Stimulated activated CD4-positive, alpha-beta T cell treated with anti-CD3 and anti-CD28 coated beads, Interleukin-12 subunit alpha, Interleukin-12 subunit beta, amount 100 ng/mL, for 48 hours (primary cell): ENCODE measurements at places on chromosomes 12 and 14.
A peak's percentile ranks its signal among the peaks of the same experiment; 100 is the strongest.

DNA sequence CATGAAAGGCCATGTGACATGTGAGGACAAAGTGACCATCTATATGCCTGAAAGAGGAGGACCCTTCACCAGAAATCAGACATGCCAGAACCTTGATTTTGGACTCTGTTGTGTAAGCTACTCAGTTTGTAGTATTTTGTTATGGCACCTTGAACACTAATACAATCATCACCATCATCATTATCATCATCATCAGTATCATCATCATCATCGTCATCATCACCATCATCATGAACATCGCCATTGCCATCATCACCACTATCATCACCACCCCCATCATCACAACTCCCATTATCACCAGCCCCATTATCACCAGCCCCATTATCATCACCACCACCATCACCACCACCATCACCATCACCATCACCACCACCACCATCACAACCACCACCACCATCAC, 15.9 kb downstream of the ISCU start:
- DNase-seq, result no peak

DNA sequence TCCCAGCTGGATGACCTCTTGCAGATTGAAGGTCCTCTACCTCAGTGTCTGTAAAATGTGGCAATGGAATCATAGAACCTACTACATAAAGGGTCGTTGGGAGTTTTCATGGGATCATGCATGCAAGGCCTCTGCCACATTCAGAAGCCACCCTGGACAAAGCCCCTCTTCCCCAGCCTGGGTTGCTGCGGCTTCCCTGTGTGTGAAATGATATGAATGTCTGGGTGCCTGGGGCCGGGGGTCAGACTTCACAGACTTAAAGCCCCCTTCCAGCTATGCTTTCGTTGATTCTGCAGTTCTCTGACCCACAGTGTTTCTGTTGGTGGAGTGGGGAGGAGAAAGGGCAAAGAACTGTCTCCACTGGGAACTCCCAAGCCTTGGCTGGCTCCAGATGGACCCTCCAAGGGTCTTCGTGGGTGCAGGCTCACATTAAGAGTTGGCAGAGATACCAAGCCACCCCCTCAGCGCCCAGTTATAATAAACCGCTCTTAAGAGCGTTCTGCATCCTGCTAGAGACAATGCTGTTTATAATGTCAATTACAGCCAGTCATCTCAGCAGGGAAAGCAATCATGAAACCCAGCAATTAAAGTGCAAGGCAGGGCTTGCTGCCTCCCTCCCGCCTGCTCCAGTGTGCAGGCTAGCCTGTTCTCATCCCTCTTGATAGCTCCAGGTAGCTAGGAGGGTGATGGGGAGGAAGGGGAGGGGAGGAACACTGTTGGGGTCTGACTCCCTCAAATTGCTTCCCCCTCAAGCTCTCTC, 210.9 kb upstream of the FKBP4 start:
- no peak for DNase-seq

GRCh38 chr12:53862206-53862605, 76.4 kb upstream of the HOXC13 start:
- DNase-seq, result no peak

DNA sequence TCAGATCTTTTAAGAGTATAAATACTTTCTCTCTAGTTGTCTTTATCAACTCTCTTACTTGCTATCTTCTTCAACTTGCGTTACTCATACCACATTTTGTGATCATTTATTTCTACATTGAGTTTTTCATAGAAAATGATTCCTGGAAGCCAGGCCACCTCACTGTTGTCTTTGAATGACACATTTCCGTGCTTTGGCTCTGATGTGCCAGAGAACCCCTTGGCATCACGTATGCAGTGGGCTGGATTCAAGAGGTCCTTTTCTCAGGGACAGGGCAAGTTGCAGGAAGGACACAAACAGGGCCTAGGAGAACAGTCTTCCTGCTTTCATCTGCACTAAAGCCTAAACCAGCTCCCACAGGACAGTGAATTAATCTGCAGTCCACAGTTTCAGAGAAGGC, 70.3 kb upstream of the PYGL start:
- DNase-seq, result no peak

DNA sequence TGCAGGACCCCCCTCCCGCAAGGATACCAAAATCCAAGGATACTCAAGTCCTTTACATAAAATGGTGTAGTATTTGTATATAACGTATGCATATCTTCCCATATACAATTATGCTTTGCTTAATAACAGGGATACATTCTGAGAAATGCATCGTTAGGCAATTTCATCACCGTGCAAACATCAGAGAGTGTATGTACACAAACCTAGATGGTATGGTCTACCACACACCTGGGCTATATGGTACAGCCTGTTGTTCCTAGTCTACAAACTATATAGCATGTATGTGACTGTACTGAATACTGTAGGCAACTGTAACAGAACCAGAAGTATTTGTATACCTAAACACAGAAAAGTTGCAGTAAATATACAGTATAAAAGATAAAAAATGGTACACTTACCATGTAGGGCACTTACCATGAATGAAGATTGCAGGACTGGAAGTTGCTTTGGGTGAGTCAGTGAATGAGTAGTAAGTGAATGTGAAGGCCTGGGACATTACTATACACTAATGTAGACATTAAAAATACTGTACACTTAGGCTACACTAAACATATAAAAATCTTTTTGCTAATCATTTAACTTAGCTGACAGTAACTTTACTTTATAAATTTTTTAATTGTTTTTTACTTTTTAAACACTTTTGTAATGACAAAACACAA, 141.1 kb downstream of the SLC41A2 start:
- DNase-seq, result no peak

- DNase-seq, result no peak
These were observed 51.4 kb upstream of the TMX1 start for GRCh38 chr14:51188566-51189185.

- DNase-seq, result no peak
These were observed 414.1 kb downstream of the MDGA2 start for GRCh38 chr14:47261350-47261749.

- peak; percentile 27 for DNase-seq
These were observed 11.8 kb upstream of the SYNE2 start for GRCh38 chr14:63840981-63841380.

DNA sequence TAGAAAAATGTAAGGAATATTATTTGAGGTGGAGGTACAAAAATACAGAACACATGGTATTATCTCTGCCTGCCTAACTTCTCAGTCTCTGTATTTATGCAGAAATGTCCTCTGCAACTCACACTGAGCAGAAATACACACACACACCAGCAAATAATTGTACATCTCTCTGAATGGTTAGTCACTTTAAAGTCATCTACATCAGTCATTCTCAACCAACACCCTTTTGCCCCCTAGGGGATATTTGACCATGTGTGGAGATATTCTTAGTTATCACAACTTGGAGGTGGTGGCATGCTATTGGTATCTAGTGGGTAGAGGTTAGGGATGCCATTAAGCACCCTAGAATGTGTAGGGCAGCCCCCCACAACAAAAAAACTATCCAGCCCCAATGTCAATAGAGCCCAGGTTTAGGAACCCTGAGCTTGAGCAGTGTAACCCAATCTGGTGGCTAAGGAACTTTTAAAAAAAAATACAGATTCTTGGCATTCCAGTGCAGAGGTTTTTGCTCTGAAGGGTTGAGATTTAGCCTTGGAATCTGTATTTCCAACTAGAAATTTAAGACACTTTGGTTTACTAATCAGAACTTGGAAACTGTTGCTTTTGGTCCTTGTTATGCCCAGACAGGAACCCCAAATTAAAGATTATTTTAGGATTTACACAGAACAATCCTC, 183.8 kb downstream of the TBX5 start:
- no peak for DNase-seq

DNA sequence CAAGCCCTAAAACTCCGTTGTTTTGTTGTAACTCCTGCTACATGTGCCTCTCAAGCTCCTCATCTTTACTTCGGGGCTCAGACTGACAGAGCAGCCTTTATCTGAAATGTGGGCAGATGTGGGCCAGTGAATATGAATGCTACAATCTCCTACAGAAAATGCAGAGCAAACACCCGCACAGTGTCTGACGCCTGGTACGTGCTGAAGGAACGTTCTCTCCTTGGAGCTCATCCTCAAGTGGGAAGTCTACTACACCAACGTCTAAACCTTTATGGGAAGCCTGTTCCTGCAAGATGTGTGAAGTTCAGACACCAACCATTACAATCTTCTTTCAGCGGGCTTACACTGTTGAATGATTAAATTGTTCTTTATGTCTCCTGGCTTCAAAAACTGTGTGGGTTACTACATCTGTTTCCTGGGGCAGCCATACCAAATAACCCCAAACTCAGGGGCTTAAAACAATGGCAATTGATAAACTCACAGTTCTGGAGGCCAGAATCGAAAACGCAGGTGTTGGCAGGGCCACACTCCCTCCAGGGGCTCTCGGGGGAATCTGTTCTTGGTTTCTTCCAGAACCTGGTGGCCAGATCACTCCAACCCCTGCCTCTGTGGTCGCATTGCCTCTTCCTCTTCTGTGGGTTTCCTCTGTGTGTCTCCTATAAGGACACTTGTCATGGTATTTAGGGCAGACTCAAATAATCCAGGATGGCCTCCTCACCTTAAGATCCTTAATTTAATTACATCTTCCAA, 179.7 kb upstream of the PLXNC1 start:
- DNase-seq, result no peak

DNA sequence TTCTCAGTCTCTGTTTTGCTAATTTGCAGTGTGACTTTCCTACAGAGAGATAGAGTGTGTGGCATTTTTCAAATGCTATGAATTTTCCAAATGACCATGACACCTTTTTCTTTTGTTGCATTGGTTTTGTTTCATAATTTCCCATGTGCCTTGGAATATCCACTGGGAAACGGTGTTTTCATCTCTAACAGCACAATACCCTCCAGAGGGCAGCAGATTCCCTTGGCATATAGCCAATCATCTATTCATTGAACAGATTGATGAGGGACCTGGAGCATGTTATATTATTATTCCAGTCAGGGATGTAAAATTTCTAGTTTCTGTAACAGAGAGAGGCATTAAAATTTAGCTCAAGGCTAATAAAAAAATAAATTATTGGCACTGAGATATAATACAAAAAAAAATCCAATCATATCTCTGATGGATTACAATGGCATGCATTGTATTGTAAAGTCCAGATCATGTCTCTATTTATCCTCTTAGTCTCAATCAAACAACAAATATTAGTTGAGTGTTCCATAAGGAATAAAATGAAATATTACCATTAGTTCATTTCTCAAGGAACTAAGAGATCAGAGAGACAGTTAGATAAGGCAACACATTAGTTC, 29.6 kb upstream of the NTN4 start:
- no peak for DNase-seq

DNA sequence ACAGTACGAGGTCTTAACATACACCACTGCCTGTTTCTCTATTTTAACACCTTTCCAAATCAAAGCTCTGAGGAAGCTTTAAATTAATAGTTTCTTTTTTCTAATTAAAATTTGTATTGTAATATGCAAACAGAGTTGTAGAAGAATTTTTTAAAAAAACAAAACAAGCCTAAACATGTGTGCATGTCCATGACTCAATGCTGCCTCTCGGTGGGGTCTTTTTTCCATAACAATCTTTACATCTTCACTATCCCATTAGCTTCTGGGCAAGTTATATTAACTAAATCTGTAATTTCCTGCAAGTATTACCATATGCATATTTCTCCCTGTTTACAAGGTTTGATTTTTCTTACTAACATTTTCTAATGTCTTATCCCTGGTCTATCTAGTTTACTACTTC, 143.9 kb upstream of the NAV3 start:
- DNase-seq, result no peak

DNA sequence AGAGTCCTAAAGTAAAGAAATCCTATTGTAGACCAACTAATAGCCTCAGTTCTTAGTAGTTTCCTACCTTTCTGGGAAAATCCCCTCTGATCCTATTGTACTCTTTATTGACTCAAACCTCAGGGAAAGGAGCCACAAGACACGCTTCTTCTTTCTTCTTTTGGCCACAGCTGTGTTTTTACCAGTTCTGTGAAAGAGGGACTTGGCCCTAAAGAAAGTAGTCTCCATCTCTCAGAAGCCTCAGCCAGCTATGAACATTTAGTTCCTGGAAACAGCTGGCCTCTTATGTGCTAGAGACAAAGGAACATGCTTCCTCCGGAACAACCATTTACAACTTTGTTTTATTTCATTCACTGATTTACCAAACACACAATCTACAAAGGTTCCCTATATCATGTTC, 66.1 kb upstream of the ARID2 start:
- no peak for DNase-seq

DNA sequence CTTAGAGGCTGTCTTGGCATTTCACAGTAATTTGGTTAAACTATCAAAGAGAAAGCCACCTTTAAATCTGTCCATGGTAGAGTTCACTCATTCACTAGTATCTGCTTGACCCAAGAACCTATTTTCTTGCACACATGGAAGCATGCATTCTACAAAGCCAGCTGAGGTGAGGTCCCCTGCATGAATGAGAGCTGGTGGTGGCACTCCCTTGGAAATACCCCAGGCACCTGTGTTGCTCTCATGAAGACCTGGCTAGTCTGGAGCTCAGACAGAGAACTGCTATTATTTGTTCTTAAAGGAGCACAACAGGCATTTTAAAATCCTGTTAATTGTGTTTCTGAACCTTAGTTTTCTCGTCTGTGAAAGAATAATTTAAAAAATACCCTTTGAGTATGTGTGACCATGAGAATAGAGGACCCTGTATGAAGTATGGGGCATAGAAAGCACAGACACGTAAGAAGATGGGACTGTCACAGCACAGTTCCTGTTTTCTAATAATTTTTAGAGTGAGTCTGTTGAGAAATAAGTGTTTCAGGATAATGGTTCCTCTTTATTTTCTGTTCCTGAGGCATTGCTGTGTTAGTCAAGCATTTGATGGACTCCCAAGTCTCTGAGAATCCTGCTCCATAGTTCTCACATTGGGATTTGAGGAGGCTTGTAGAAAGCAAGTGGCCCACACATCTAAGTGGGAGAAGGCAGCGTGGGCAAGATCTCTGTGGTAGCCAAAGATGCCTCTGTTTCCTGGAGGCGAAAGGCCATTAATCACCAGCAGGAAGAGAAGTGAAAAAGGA, 10.9 kb downstream of the RGS6 start:
- DNase-seq, result no peak

DNA sequence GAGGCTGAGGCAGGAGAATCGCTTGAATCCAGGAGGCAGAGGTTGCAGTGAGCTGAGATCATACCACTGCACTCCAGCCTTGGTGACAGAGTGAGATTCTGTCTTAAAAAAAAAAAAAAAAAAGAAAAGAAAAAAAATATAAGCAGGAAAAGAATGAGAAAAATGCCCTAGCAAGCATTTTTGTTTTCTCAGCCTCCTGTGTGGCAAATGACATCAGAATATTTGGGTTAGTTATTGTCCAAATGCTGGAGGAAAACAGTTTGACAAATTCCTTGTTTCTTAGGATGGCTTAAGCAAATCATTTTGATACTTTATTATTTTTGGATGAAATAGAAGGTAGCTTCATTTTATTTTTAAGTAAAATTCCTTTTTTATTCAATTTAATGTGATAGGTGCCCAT, 7.5 kb upstream of the PTPRR start:
- no peak for DNase-seq

DNA sequence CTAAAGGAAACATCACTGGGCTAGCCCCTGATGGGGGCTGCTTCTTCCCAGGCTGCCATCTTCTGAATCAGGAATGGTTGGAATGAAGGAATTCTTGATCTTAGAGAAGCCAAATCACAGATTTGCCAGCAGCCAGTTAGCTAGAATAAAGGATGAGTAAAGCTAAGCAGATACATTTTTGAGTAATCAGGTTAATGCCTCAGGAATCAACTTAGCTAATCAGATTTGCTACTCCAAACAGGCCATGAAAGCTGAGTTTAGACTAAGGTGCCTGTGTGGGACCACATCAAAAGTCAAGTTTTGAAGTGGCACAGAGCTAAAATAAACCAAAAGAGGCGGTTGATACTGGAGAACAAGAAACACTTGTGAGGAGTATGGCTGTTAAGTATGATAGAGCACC, 28.8 kb upstream of the LMO3 start:
- DNase-seq, result no peak

GRCh38 chr12:103998976-103999375, 33.3 kb downstream of the TDG start:
- no peak for DNase-seq
